ENCODE measurements at places on chromosomes 5 and 9.

DNA sequence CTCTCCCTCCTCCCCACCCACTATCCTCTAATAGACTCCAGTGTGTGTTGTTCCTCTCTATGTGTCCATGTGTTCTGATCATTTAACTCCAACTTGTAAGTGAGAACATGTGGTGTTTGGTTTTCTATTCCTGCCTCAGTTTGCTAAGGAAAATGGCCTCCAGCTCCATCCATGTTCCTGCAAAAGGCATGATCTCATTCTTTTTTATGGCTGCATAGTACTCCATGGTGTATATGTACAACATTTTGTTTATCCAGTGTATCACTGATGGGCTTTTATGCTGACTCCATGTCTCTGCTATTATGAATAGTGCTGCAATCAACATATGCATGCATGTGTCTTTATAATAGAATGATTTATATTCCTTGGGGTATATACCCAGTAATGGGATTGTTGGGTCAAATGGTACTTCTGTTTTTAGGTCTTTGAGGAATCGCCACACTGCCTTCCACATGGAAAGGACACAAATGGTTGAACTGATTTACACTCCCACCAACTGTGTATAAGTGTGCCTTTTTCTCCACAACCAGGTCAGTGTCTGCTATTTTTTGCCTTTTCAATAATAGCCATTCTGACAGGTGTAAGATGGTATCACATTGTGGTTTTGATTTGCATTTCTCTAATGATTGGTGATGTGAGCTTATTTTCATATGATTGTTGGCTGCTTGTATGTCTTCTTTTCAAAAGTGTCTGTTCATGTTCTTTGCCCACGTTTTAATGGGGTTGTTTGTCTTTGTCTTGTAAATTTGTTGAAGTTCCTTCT lies 96.5 kb upstream of the DAB2 start:
- no peak for DNase-seq

DNA sequence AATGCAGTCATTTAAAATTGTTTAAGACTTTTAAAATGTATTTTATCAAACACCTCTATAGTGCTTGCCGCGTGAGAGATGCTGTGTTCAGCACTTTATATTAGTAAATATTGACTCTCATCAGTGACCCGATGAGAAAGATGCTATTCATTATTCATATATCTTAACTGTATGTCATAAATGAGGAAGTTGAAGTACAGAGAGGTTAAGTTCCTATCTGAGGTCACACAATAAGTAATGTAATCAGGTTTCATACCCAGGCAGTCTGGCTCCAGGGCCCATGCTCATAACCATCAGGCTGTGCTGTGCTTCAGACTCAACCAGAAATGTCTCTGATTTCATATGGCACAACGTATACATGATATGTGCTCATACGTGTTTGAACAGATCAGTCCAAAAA lies 119.0 kb downstream of the SV2C start:
- no peak for DNase-seq

DNA sequence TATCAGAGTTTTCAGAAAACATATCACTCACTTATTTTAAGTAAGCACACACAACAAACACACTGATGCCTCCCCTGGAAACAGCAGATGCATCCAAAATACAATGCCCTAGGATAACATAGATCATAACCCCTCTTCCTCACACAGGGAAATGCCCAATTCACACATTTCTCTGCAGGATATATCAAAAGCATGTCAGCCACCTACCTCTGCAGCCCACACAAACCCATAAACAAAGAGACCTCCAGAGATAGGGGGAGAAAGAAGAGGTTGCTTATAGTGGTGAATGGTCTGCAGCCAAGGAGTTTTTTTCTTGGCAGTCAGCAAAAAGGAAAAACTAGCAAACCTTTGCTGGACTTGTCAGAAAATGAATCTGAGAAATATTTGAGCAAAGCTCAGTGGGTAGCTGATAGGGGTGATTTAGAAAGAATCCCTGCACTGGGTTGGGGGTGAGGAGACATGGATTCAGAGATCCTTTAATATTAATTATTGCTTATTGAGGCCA lies 36.1 kb downstream of the ABLIM3 start:
- no peak for DNase-seq

DNA sequence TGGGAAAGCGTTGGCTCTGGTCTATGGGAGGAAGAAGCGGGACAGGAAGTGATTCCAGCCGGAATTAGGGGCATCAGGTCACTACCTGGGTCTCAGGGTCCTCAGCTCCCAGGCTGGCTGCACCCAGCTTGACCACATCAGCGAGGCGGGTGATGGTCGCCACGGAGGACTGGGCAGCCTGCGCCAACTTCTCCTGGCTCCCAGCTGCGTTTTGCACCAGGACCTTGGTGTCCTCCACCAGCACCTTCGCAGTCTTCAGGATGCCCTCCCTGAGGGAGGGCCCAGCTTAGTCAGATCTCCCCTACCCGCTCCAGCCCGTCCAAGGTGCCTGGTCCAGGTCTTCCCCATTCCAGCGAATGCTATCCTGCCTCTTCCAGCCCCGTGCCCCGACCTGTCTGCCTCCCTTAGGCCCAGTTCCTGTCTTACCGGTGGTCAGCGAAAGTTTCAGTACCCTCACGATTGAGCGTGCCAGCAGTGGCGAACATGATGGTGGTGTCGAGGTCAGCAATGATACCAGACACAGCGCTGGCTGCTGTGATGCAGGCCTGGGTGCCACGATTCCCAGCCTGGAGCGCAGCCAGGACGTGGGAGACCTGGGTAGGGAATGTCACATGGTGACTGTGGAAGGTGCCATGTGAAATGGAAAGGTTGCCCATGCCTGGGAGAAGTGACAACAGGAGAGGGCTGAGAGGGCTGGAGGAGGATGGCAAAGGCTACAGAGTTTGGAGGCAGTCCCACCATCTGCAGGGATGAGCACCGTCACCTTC lies 14.4 kb upstream of the TPM2 start:
- DNase-seq: no peak

DNA sequence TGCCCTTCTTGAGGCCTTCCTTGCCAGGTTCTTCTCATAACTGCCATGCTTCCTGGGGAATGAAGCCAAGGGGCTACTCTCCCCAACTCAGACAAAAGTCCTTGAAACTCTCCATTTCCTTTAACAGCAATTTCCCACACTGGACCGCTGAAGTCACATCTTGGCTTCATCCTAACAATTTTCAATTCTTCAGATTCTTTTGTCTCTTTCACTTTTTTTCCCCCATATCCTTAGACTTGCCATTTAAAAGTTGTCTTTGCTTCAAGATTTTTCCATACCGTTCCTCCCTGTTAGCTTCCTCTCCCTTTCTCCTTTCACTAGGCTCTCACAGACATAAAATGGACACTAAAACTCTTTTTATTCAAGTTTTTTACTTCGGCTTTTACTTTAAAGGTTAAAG lies 93.1 kb upstream of the ITGA1 start:
- DNase-seq: no peak

DNA sequence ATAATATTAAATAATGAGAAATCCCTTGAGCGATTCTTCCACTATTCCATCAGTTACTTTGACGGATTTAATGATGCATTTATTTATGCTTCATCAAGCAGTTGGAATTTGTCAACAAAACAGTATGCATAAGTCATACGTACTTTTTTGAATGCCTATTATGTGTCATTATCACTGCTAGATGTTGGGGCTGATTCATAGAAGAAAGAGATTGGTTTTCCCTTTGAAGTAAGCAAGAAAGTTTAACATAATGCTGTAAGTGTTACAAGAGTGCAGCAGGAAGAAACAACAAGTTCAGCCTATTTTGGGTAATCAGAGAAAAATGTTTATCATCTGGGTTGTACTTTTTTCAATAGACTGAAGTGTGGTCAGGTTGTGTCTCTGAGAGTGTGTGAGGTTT lies 121.2 kb upstream of the RANBP3L start:
- DNase-seq: no peak

GRCh38 chr5:169691471-169691870 lies 54.4 kb downstream of the DOCK2 start:
- DNase-seq: no peak

DNA sequence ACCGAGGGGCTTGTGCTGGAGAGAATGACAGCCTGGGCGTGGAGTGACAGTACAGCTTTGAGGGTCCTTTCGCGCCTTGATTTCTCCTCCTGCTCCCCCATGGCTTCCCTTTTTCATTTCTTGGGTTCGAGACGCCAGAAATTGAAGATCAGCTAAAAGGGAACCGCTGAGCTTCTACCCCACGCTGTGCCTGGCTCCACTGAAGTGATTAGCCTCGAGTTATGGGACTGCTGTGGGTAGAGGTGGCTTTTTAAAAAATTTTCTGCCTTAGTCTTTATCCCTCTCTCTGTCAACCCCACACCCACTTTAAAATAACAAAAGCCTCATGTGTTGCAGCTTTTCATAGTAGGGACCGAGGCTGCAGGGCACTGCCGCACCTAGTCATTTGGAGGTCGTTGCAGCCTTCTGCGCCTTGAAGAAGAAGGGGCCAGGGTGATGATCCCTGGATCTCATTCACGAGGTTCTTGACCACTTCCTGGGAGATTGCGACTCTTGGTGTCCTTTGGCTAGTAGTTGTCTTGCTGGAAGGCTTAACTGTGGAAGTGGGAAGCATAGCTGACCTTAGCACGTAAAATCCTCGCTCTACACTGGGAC lies 603 bp downstream of the PPIP5K2 start:
- DNase-seq: no peak

GRCh38 chr5:91830361-91830953 lies 447.3 kb upstream of the ARRDC3 start:
- no peak for DNase-seq

- no peak for DNase-seq
These were observed 273.3 kb upstream of the ANKRD55 start for GRCh38 chr5:56506211-56506965.

DNA sequence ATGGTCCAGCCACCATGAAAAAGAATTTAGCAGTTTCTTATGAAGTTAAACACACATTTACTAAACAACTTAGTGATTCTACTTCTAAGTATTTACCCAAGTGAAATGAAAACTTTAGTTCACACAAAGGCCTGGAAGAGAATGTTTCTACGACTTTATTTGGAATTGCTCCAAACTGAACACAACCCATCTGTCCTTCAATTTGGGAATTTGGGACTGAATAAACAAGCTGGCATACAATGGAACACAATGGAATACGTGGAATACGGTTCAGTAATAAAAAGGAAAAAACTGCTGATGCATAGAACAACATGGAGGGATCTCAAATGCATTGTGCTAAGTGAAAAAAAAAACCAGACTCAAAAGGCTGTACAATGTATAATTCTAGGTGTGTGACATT lies 44.6 kb upstream of the BASP1 start:
- no peak for DNase-seq

DNA sequence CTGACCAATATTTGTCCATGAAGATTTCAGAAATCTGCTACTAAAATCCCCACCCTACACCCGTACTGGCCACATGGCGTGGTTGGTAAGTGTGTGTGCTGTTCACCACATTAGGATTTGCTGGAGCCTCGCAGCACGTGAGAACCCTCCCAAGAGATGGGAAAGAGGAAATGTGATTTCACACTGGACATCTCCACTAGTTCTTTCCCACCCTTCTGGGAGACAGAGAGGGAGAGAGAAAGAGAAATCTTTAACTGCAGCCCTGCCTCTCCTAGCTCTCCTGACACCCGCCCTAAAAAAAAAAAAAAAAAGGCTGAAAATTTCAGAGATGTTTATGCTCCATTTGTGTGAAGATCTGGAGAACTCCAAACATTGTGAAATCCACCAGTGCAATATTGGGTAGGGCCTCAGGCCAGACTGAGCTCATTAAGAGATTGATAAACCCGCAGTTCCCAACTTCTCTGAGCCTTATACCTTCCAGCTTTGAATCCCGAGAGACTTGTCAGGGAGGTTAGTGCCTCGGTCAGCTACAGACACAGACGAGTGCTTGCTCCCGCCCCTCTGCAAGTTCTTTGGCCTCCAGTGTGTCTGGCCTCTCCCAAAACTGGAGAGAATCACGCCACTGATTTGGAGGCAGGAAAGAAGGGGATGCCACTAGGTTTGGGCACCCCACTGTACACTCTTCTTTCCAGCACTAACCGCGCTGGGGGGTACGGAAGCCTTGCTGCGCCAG lies 1.9 kb downstream of the SPRY4 start:
- no peak for DNase-seq

- DNase-seq: no peak
These were observed 38.9 kb downstream of the AHRR start for GRCh38 chr5:360257-361027.

DNA sequence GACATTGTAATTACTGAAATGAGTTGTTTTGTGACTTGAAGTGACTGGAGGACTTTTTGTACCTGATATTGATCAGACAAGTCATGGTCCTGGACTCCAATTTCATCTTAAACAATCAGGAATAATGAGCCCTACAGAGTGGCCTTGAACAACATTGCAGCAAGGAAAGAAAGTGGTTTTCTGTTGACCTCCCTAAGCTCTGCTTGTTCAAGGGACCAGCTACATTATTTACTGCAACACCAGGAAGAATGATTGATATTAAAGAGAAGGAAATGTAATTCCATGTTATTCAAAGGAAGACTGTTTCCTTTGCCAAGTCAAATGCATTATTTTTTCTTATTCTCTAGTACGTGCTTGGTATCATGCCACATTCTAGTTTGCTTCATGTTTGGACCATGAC lies 22.6 kb downstream of the ENTREP1 start:
- no peak for DNase-seq

DNA sequence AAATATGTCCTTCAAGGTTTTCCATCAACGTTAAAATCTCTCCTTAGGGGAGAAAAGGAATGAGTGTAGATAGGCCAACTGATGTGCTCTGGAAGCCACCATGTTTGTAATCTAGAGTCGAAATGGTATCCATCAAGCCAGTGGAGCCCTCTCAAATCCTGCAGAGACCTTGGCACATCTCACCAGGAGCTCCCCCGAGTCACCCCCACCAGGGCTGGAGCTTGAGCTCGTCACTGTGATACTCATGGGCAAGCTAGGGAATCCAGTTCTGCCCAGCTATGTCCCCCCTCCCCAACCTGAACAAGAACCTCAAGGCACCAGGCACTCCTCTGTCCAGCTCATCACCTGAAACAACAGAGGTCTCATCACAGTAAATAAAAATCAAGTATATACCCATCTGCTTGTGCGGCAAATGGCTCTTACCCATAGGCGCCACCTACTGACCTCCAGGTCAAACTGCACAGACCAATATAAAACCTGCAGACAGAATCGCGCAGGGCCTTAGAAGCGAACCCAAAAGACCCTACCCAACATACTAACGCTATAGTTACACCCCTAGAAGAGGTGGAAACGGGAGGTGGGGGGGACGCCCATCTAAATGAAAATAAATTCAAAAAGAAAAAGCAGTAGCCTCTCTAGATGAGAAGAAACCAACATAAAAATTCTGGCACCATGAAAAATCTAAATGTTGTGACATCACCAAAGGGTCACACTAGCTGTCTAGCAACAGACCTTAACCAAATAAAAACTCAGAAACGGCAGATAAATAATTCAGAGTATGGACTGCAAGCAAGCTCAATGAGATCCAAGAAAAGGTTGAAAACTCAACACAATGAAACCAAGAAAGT lies 75.0 kb downstream of the TTC39B start:
- DNase-seq: no peak

DNA sequence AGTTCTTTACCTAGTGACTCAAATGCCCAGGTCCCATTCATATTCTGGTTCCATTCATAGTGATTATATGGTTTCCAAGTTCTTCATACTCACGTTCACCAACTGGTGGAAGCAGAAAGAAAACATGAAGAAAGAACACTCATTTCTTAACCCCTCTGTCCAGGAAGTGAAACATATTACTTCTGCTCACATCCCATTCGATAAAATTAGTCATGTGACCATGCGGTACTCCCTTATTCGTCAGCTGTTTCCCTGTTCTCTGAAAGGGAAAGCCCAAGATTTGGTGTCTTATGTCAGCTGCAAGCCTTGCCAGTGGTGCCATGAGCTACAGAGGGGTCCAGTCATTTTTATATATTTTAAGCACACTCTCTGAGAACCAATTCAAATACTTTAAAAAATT lies 387.0 kb upstream of the DMAC1 start:
- DNase-seq: no peak
